ENCODE measurements at places on chromosomes 2 and 18. TPM values are rescaled to one million over a fixed set of nuclear protein-coding genes. Genes with fewer than 3 reads are reported as not detected.

The CGREF1 gene
- total RNA-seq = 7.7 TPM

The NAB1 gene
- 59.2 TPM for total RNA-seq

The ADGRF3 gene
- not detected for total RNA-seq

The SLC19A3 gene
- 0.55 TPM for total RNA-seq

The SLC4A5 gene
- total RNA-seq = 6.7 TPM

DNA sequence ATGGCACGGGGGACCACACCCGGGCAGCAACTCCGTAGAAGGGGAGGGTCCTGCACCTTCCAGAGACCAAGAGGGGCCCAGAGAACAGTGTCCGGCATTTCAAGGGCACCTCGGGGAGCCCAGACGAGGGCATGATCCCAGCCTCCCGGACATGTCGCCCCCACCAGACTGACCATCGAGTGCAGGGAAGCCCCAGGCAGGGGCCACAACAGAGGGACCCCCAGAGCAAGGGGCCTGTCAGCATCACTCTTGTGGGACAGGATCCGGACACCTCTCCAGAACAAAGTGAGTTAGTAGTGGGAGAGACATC lies 50.4 kb upstream of the CTDP1 start:
- DNase-seq = no peak

DNA sequence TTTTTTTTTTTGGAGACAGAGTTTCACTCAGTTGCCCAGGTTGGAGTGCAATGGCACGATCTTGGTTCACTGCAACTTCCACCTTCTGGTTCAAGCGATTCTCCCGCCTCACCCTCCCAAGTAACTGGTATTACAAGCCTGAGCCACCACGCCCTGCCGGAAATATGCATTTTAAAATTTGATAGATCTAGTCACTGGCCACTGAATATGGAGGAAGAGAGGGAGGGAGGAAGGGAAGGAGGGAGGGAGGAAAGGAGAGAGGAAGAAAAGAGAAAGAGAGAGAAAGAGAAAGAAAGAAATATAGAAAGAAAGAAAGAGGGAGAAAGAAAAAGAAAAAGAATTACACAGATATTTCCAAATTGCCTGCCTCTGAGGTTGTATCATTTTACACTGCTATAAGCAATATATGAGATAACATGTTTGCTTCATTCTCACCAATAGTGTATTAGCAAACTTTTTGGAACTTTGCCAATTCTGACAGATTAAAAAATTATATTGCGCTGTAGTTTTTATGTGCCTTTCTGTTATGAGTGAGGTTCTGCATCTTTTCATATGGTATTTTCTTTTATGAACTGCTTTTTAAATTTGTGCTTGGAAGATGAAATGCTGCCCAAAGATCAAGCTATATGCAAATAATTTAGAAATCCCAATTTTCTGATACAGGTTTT lies 161.2 kb upstream of the MAP3K20 start:
- no peak for DNase-seq

DNA sequence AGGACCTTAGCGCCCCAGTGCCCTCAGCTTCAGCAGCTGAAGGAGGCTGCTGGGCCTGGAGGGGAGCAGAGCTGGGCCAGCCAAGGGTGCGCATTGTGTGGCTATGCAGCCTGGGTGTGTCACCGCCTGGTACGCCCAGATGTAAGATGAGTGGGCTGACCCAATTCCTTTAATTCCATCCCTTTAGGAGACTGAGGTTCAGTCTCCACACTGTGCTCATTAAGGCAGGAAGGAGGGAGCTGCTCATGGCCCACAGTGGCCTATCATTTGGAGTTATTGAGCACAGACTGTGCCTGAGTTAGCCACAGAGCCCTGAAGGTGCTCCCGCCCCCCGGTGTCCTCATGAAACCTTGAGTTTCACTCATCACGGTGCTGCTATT lies 194.1 kb upstream of the GLI2 start:
- DNase-seq = no peak

DNA sequence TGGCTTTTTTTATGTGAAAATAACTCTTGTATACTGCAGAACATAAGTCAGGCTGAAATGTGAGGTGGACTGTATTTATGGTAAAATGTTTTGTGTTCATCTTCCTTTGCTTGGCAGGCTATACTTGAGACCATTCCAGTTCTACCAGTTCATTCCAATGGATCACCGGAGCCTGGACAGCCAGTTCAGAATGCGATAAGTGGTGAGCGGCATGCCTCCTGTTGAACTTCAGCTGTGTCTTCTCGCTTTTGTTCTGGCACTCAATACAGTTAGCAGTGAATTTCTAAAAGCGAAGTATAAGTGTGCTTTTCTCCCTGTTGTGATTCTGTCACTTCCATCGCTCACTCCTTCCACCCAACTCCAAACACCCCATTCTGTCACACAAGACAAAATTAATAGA lies 138.5 kb downstream of the ARHGAP28 start:
- no peak for DNase-seq

- DNase-seq = no peak
Observed at GRCh38 chr2:43925431-43925830, 70.4 kb downstream of the LRPPRC start.
